ENCODE measurements at places on chromosomes 4 and X.

DNA sequence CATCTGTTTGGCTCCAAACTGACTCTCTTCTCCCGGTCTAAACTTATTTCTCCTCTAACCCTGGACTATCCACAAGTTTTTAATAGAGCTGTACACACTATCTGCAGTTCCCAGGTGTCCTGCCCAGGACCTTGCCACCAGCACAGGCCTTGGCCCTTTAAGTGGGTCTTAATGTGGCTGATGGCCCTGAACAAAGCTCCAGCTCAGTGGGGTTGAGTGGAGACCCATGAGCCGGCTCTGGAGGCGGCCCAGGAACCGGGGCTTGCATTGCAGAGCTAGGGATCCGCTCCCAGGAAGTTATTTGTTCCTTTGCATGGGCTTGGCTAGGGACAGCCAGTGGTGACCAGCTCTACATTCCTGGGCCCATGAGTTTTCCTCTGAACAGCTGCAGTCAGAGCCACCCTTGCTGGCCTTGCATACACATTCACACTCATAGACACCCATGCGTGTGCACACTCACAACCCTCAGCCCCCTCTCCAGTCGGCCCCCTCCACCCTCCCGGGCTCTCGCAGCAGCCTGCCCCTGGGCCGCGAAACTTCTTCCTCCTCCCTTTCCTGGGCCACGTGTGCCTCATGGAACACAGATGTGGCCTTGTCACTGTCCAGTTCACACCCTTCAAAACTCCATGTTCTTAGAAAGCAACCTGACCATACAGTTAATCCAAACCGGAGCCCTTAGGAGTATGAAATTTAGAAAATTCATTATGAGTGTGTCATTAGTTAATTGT, 58.2 kb downstream of the GPR143 start:
- DNase-seq: no peak

DNA sequence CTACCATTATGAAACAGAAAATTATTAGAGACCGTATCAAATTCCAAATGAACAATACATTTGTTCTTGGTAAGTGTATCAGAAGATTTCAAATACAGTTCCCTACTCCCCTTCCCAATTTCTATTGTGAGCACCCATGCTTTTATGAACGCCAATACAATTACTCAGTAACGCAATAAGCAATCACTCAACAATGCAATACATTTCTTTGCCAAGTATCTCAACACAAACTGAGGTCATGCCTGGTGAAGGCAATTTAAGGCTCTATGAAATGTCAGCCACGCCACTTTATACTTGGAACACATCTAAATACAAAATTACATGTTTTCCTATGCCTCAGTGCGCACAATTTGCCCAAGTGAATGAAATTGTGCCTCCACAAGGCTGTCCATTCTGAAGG, 712 bp downstream of the PNPLA4 start:
- DNase-seq: no peak

GRCh38 chrX:134181275-134181660, 55.7 kb upstream of the CCDC160 start:
- peak; percentile 87 for DNase-seq

DNA sequence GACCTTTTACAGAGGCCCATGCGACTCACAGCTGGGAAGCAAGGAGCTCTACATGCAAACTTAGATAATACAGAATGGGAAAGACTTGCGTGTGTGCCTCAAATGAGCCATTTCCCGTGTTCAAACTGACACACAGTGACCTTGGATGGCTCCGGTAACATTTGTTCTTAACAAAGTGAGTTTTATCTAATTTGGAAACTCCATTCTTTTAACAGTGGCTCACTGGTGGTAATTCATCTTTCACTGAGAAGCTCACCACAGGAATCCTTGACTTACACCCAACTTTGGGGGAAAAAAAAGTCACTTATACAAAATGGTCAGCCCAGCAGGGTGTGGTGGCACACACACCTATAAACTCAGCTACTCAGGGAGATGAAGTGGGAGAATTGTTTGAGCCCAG, 190.6 kb downstream of the LDB2 start:
- DNase-seq: no peak

DNA sequence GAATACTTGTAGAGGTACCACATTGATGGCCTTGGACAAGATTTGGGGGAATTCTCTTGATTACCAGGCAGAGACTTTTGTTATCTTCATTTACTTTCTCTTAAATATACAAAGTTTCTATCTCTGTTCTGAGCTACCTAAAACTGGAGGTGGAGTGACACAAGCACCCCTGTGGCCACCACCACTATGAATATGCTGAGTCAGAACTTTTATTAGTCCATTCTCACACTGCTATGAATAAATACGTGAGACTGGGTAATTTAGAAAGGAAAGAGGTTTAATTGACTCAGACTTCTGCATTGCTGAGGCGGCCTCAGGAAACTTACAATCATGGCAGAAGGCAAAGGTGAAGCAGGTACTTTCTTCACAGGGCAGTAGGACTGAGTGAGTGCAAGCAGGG, 67.1 kb downstream of the RTL3 start:
- DNase-seq: no peak

GRCh38 chr4:8279321-8280157, 10.0 kb downstream of the HTRA3 start:
- DNase-seq: no peak

- no peak for DNase-seq
Measured at GRCh38 chr4:183469936-183470335, 25.5 kb downstream of the CDKN2AIP start.

DNA sequence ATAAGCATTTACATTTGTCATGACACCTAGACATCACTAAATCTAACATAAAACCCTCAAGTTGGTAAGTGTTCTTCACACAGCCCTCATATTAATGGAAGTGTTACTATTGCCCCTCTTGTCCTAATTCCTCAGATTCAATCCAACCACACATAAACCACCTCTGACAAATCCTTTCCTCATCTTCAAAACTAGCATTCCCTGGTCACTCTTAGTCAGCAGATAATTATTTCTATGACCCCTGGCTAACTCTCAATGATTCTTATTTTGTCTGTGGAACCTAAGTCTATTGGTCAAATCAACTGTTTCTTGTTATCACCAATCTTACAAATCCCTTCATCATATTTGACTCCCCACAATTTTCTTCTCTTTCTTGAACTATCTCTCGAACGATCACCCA, 168.6 kb downstream of the PPP3CA start:
- DNase-seq: no peak

DNA sequence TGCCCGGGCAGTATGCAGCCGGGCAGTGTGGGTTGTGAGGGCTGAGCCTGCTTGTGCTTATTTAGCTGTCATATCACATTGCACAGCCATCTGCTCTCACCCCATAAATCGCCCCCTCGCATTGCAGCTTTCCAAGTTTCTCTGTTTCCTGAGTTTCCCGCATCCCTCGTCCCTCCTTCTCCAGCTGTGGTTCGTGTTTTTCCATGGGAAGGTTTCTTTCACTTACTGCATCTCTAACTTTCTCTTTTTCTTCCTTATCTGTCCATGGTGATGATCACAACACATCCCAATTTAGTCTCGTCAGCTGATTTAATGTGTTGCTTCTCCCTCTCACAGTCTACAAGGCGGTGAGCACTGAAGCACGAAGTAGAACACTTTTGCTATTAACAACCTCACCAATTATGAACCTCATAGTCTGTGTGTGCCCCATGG, 118.1 kb downstream of the ENPP6 start:
- DNase-seq: no peak

DNA sequence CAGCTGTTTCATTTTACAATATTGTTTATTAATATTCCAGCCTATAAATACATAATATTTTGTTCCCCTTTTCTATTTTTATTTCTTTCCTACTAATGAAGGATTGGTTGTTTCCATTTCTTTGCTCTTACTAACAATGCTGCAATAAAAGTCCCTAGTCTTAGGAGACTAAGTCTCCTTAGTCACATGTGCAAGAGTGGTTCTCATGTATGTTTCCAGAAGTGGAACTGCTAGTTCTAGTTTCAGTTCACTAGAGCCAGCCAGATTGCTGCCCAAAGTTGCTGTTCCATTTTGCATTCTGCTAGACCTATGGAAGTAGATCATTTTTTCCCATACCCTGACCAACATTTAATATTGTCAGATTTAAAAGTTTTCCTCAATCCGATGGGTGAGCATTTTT, 44.3 kb downstream of the CNGA1 start:
- DNase-seq: no peak

- no peak for DNase-seq
Measured at GRCh38 chr4:6983544-6984142, 59.5 kb upstream of the TADA2B start.

- no peak for DNase-seq
Measured at GRCh38 chr4:189838821-189839497, 101.7 kb upstream of the FRG1 start.

DNA sequence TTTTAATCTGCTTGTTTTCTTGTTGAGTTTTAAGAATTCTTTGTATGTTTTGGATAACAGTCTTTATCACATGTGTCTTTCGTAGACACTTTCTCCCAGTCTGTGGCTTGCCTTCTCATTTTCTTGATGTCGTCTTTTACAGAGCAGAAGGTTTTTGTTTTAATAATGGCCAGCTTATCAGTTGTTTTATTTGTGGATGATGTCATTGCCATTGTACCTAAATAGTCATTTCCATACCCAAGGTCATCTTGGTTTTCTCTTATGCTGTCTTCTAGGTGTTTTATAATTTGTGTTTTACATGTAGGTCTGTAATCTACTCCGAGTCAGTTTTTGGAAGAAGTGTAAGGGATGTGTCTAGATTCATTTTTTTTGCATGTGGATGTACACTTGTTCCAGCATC, 159.6 kb upstream of the NUDT6 start:
- no peak for DNase-seq

DNA sequence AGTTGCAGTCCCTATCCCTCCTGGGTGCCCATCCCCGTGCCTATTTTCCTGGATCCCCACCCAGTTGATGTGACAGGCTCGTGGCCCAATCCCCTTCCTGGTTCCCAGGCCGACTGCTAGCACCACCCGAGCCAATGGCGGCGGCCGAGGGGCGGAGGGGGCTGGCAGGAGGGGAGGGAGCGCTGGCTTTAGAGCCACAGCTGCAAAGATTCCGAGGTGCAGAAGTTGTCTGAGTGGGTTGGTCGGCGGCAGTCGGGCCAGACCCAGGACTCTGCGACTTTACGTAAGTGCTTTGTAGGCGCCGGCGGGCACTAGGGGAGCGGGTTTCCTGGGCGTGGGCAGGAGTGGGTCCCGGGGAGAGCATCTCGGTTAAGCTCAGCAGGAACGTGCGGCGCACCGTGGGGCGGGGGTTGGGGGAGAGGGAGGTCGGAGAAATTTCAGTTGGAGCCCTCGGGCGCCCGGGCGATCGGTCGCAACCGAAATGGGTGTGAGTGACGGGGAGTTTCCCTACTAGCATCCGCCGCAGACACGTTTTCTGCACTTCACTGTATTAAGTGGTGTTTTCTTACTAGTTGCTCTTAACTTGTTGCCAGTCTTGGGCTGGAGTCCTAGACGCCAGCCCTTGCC, at the start of gene PLS3:
Gene PLS3 (plus strand): TSS at position 197 of the 627 bp plus-strand sequence. CDS start 49,077 bp downstream, outside the sequence.
- peak; percentile 95 for DNase-seq

DNA sequence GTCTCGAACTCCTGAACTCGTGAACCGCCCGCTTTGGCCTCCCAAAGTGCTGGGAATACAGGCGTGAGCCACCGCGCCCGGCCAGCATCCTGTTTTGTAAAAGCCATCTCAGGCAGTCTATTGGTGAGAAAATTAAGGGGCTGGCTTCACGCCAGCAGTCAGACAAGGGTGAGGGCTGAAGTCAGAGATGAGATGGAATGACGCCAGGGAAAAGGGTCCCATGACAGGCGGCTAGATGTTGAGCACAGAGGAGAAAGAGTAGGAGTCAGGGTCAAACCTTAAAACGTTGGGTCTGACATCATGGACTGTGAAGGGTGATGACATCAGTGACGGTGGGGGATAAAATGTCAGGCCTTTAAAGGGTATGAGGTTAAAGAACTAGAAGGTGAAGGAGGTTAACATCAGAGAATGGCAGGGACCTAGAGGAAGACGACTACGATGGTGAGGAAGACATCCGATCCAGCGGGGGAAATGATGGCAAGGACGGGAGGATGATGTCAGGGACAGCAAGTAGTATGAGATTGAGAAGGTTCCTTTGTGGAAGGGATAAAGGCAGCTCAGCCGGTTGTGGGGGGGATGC, 504 bp upstream of the RBM3 start:
- peak; percentile 68 for DNase-seq

- DNase-seq: no peak
Measured at GRCh38 chr4:93730251-93730650, 98.3 kb upstream of the ATOH1 start.

DNA sequence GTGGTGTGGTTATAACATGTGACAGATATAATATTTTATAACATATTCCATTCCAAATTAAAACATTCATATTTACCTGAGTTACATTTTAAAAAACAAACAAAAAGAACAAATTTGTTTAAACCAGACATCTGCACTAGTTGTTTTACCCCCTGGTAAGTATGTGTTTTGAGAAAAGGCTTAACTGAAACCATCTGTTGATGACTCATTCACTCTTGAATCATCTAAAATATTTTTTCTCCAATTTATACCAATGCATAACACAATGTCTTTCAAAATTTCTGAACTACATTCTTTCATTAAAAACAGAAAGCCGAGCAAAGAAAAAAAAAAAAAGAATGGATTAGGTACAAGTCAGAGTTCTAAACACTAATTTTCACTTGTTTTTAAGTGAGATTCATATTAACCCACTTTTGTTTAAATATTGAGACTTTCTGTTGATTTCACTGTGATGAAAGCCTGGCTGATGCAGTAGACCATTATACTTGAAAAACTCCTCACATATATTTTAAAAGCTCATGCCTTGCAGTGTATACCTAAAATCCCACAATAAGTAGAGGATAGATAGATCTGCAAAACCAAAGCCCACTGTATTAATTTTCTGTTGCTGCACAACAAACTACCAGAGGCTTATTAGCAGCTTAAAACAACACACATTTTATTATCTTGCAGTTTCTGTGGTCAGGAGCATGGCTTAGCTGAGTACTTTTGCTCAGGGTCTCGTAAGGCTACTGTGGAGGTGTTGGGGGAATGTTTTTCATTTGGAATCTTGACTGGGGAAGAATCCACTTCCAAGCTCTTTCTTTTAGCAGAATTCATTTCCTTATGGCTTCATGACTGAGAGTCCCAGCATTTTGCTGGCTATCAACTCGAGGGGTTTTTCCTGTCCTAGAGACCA, 221.5 kb downstream of the PCDH18 start:
- DNase-seq: no peak

DNA sequence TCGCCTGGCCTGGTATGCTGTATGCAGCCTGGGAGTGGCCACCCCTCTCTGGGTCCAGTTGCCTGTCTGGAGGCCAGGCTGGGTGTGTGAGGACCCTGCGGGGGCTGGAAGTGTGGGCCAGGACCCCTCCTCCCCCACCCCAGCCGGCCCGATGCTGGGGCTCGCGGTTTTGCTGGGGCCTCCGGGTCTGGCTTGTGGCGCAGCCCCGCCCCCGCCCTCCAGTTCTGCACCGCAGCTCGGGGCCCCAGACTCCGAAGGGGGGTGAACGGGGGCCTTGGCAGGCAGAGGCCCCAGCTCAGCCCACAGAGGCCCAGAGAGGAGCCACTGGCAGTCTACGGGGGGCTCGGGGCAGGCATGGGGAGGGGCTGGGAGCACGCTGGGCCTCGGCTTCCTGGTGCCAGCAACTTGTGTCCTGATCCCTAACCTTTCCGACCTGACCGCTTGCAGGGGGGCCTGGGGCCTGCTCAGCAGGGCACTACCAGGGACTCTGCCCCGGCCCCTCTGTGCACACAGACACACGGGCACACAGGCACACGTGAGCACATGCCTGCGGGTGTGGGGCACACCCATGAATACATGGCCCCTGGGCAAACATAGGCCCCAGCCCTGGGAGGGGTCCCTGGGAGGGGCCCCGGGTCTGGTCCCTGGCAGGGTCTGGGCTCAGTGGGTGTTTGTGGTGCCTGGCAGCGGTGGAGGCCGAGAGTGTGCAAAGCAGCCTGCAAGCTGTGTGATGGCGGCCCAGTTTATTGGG, 21.4 kb upstream of the FGFR3 start:
- no peak for DNase-seq

GRCh38 chr4:185165605-185166063, 22.6 kb downstream of the SLC25A4 start:
- no peak for DNase-seq
